Vagina (tissue), 2 donors: ENCODE measurements at places on chromosomes 4 and X.

- peak; percentile 88 for DNase-seq
These were observed 952 bp downstream of the ARSD start for GRCh38 chrX:2928191-2928582.

GRCh38 chrX:38271154-38271716, 50.6 kb upstream of the SRPX start:
- DNase-seq: no peak

DNA sequence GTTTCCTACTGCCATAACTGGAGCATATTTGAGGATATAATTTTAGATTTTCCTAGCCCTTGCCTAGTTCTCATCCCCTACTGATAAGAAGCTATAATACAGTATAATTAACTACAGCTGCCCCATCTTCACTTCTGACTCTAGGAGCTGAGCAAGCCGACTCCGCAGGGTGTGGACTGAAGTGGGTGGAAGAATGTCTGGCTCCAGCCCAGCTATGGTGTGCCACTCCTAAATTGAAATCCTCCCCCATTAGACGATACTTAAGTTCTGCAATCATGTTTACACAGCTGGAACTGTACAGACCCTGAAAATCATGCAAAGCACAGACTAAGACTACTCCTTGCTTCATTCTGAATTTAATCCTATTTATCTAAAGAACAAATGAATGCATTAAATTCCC, 93.1 kb downstream of the PCDH19 start:
- no peak for DNase-seq

- DNase-seq: no peak
These were observed 3.7 kb upstream of the SH3TC1 start for GRCh38 chr4:8195431-8195830.

DNA sequence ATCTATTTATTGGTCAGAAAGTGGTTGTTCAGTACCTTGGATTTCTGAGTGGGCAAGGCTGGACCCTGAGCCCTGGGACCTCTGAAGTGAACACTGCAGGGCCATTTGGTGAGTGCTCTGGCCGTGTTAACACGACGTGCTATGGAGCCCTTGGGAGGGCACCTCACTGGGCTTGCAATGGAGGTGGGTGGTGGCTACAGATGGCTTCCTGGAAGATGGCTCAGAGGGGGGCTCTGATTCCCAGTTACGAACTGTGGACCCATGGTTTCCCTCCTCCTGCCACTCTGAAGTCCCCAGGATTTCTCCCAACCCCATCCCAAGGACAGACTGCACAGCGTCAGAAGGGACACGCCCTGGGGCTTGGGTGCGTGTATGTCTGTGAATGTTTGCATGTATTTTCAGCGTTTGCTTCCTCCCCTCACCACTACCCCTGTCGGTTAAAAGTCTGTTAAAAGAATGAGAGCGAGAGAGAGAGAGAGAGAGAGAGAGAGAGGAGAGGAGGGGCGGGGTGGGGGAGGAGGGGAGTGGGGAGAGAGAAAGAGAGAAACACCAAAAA, 3.7 kb upstream of the RHOH start:
- DNase-seq: peak; percentile 77

DNA sequence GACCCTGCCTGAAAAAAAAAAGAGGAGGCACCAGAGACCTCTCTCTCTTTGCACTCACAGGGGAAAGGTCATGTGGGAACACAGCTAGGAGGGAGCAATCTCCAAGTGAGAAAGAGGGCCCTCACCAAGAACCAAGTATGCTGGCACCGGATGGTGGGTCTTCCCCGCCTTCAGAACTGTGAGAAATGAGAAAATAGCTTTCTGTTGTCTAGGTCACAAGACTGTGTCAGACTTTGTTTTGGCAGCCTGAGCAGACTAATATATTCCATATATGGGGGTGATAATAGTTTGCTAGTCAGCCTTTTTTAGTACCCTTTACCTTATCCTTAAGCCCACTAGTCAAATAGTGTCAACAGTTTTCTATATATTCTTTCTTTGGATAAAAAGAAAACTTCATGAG, 193.0 kb downstream of the TRIML1 start:
- no peak for DNase-seq

- no peak for DNase-seq
These were observed 300.4 kb downstream of the LDB2 start for GRCh38 chr4:16597845-16598596.

DNA sequence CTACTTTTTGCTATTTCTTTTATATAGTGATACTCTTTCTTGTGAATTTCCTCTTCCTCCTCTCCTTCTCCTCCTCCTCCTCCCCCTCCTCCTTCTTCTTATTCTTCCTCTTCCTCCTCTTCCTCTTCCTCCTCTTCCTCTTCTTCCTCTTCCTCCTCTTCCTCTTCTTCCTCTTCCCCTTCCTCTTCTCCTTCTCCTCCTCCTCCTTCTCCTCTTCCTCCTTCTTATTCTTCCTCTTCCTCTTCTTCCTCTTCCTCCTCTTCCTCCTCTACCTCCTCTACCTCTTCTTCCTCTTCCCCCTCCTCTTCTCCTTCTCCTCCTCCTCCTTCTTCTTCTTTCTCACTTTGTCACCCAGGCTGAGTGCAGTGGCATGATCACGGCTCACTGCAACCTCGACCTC, 36.3 kb upstream of the RBMX start:
- no peak for DNase-seq

- DNase-seq: peak; percentile 32
These were observed 355.7 kb downstream of the MID1IP1 start for GRCh38 chrX:39157006-39157405.

DNA sequence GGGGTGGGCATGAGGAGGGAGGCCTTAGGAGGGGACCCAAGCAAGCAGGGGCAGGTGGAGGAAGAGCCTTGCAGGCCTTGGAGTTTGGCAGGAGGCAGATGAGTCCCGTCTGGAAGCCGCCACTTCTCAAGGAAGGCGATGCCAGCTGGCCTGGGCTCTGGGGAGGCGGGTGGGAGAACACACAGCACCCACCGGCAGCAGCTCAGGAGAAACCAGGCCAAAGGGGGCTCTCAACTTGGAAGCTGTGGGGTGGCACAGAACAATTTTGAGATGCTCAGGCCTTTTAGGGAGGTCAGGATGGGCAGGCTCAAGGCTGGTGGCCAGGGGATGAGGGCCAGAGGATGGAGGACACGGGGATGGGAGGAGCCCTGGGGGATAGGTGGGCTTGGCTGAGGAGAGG, 11.6 kb upstream of the DUSP9 start:
- no peak for DNase-seq

DNA sequence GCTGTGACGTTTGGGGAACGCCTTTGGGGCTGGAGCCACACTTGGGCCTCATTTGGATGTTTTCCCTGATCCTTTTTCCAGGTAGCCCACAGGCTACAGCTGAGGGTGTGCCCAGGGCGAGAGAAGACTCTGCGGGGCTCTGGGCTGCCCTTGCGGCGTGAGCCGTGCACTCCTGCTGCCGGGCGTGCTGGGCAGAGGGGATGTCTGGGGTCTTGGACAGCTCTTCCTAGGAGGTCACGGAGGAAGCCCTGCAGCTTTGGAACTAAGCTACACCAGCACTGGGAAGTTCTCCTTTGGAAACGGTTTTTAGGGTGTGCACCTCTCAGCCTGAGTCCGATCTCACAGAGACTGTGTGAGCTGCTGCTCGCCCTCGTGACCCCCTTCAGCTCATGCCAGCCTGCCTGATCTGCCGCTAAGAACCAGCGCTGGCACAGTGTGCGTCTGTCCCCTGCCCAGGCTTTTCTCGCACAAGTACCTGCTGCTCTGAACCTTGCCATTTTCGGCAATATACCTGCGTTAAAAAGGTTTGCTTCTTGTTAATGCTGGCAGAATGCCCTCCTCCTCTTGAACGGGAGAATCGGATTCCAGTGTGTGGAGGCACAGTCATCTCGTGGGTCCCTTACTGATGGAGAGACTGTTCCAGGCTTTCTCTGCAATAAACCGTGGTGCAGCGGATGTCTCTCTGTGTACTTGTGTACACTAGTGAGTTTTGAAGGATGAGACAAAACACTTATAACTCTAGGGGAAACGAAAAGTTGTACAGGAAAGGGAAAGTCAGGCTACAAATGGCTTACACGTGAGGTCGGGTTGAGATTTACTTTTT, 14.3 kb downstream of the MSANTD1 start:
- peak; percentile 40 for DNase-seq

DNA sequence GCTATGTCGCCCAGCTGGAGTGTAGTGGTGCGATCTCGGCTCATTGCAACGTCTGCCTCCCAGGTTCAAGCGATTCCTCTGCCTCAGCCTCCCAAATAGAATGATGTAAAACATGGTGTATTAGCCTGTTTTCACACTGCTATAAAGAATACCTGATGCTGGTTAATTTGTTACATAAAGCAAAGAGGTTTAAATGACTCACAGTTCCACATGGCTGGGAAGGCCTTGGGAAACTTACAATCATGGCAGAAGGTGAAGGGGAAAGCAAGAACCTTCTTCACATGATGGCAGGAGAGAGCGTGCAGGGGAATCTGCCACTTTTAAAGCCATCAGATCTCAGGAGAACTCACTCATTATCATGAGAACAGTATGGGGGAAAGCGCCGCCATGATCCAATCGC, 1191.8 kb downstream of the ARAP2 start:
- no peak for DNase-seq

GRCh38 chrX:133633162-133633561, 217.9 kb upstream of the GPC4 start:
- no peak for DNase-seq

DNA sequence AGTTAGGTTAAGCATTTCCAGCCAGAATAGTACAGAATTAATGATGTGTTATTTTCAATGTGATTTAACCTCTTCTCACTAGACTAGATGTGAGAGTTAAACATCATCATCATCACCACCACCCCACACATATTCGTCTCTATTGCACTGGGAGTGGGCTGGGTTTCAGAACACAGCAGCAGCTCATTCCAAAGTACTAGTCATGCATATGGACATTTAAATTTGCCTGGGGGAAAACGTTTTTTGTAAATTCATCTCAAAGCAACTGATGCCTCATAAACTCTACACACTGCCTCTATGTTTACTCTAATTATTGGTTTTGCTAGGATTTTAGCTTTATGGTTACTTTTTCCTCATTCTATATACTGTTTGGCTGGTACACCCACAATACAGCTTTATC, 509.1 kb downstream of the PPP4R3C start:
- DNase-seq: no peak

- DNase-seq: no peak
These were observed 29.1 kb downstream of the INTS6L start for GRCh38 chrX:135549519-135549918.

GRCh38 chr4:7365462-7366179, 69.1 kb downstream of the PSAPL1 start:
- DNase-seq: no peak

GRCh38 chr4:6961496-6962210, 52.0 kb downstream of the TBC1D14 start:
- no peak for DNase-seq
